Right cardiac atrium (tissue), 5 donors: ENCODE measurements at places on chromosomes 11 and 22. TPM values are rescaled to one million over a fixed set of nuclear protein-coding genes. Genes with fewer than 3 reads are reported as not detected.

The PHF21B gene
- 1.3 TPM for total RNA-seq

The TBX10 gene
- total RNA-seq: not detected

DNA sequence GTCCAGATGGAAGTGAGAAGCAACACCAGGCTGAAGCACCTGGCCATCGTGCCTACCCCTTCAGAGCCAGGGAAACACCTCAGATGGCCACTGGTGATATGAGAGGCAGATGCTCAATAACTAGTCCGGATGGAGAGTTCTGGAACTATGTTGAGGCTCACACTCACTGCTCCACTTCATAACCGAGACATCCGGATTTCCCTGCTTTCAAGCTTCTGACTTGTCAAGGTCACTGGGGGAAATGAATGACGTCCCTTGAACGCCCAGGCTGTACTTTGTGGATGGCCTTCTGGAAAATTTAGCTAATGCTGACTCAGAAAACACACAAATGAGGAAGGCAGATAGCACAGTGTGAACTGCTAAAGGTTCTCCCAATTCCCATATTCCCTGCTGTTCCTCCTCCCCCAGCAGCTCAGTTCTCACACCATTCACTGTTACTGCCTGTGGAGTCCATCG, at the start of gene LYVE1:
Gene LYVE1 (minus strand): TSS at position 180 of the 456 bp plus-strand sequence. CDS start 133 bp downstream, at position 47.
- peak; percentile 28 for DNase-seq

- DNase-seq: no peak
Measured at GRCh38 chr11:116335891-116336290, 436.9 kb downstream of the BUD13 start.
